ENCODE measurements at places on chromosomes 13 and 19. TPM values are rescaled to one million over a fixed set of nuclear protein-coding genes. Genes with fewer than 3 reads are reported as not detected.

- H3K27me3 ChIP-seq = no peaks in the 10 kb centered on the region
- H3K4me3 ChIP-seq = no peak overlapping the region
- no peaks in the 10 kb centered on the region for H3K36me3 ChIP-seq
- H3K27ac ChIP-seq = no peak overlapping the region
- H3K4me1 ChIP-seq = no peaks in the 10 kb centered on the region
Observed at GRCh38 chr13:100984085-100984705, 309.6 kb upstream of the TMTC4 start.

- no peak overlapping the region for H3K27ac ChIP-seq
- H3K4me3 ChIP-seq = no peak overlapping the region
- H3K27me3 ChIP-seq = peaks cover 4% of the 10 kb centered on the region
- no peaks in the 10 kb centered on the region for H3K4me1 ChIP-seq
Observed at GRCh38 chr19:41144403-41144802, 30.2 kb downstream of the CYP2F1 start.

DNA sequence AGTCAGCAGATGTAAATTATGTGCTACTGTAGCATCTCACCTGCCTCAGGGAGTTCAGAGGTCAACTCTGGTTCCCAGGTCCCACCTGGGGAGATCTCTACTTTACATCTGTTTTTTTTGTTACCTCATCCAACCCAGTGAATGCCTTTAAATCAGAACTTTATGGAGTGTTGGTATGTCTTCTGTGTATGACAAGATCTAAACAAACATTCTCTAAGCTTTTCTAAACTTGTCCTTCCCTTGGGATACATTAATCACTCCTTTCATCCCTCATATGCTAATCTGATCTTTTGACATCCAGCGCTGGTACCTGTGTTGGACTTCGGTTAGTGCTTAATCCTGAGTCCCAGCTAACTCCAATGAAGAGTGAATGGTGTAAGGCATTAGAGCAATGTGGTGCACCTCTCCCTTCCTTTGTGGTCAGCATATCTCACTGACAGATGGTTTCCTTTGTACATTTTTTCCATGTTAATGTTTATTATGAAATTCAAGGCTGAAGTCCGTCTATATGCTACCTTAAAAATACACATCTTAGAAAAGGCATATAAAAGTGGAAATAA lies 213.4 kb downstream of the ABCC4 start:
- no peak overlapping the region for H3K4me3 ChIP-seq
- no peak overlapping the region for H3K27ac ChIP-seq
- H3K27me3 ChIP-seq = no peaks in the 10 kb centered on the region
- no peaks in the 10 kb centered on the region for H3K36me3 ChIP-seq

DNA sequence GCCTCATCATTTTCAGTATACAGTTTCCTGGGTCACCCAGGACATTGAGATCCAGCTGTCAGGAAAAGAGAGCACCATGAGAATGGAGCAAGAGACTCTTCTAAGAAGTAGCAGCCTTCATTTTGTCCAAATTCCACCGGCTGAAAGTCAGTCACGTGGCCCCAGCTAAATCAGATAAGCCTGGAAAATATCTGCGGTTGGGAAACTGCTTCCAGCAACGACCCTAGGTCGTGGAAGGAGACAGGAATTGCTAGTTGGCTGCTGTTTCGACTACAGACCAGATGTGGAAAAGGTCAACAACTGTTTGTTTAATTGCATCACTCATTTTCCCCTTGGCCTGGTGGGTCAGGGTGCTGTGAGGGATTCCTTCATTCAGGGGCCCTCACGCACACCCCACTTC lies 107.0 kb downstream of the ZNF536 start:
- H3K27ac ChIP-seq = peak overlapping the region; percentile 34
- no peaks in the 10 kb centered on the region for H3K36me3 ChIP-seq
- peak; percentile 69 for DNase-seq
- no peaks in the 10 kb centered on the region for H3K27me3 ChIP-seq

DNA sequence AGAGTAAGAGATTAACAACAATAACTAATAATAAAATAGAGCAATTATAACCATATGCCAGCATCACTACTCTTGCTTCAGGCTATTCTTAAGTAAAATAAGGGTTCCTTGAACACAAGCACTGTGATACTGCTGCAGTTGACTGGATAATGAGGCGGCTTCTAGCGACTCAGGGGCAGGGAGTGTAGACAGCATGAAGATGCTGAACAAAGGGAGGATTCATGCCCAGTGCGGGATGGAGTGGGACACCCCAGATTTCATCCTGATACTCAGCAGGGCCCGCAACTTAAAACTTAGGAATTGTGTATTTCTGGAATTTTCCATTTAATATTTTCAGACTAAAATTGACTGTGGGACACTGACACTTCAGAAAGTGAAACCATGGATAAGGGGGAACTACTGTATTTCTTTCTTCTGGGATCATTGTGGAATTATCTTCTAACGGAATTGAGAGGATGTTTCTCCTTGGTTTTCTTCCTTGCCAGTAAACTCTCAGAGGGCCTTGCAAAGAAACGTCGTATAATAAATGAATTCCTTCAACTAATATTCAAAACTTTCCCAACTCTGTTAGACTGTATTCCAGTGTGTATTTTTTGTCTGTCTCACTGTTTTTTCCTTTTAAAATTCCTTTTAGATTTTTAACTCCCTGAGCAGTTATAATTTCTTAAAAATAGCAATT lies 127.5 kb downstream of the B3GLCT start:
- H3K36me3 ChIP-seq = no peaks in the 10 kb centered on the region
- H3K4me3 ChIP-seq = no peak overlapping the region
- H3K27me3 ChIP-seq = no peaks in the 10 kb centered on the region
- no peaks in the 10 kb centered on the region for H3K4me1 ChIP-seq
- no peak overlapping the region for H3K27ac ChIP-seq
- no peak for DNase-seq

The RAB8A gene
- total RNA-seq = 104 TPM

DNA sequence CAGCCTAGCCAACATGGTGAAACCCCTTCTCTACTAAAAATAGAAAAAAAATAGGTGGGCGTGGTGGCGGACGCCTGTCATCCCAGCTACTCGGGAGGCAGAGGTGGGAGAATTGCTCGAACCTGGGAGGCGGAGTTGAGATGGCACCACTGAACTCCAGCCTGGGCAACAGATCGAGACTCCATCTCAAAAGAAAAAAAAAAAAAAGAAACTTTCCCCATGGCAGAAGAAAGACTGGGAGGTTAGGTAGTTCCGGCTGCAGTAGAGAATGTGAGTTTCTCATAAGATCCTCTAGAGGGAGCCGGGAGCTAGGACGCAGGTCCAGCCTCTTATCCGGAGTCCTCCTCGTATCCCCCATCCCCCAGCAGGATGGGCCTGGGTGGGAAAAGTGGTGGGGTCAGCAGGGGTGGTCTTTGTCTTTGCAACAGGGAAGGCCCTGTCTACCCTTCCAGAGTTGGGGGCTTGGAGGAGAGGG lies 13.2 kb upstream of the CREB3L3 start:
- no peak overlapping the region for H3K27ac ChIP-seq
- H3K4me1 ChIP-seq = no peaks in the 10 kb centered on the region
- peaks cover 6% of the 10 kb centered on the region for H3K27me3 ChIP-seq
- DNase-seq = peak; percentile 73
- no peaks in the 10 kb centered on the region for H3K36me3 ChIP-seq

DNA sequence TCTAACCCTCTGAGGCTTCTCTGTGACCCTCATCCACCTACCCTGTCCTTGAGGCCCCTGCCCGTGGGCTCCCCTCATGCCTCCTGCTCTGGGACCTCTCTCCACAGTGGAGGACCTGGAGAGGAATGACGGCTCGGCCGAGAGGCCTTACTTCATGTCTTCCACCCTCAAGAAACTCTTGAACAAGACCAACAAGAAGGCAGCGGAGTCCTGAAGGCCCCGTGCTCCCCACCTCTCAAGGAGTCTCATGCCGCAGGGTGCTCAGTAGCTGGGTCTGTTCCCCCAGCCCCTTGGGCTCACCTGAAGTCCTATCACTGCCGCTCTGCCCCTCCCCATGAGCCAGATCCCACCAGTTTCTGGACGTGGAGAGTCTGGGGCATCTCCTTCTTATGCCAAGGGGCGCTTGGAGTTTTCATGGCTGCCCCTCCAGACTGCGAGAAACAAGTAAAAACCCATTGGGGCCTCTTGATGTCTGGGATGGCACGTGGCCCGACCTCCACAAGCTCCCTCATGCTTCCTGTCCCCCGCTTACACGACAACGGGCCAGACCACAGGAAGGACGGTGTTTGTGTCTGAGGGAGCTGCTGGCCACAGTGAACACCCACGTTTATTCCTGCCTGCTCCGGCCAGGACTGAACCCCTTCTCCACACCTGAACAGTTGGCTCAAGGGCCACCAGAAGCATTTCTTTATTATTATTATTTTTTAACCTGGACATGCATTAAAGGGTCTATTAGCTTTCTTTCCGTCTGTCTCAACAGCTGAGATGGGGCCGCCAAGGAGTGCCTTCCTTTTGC lies 10.8 kb upstream of the ILF3 start:
- H3K36me3 ChIP-seq = peaks cover 32% of the 10 kb centered on the region
- peak overlapping the region; percentile 72 for H3K27ac ChIP-seq
- no peaks in the 10 kb centered on the region for H3K27me3 ChIP-seq

DNA sequence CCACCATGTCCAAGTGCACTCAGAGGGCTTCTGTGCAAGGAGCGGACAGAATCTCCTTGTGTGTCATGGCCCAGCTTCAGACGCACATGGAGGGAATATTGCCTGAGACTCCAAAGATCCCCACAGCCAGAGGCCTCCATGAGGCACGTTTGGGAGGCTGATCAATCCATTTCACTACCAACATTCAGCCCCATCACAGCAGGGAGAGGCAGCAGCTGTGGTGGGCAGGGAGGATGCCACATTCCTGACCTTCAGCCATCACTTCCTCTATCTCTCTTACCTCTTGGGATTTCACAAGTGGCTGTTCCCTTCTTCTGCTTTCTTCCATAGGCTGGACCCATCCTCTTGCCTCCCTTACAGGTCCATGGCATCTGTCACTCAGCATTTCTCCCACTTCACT lies 82.4 kb upstream of the MBNL2 start:
- H3K36me3 ChIP-seq = no peaks in the 10 kb centered on the region
- no peaks in the 10 kb centered on the region for H3K27me3 ChIP-seq
- no peak overlapping the region for H3K27ac ChIP-seq
